Activated CD4-positive, alpha-beta memory T cell treated with anti-CD3 and anti-CD28 coated beads, Interleukin-2, amount 10 ng/mL, durations not matched to agents 7 days and 5 days (primary cell): ENCODE measurements at places on chromosomes 2 and 18.
A peak's percentile ranks its signal among the peaks of the same experiment; 100 is the strongest.

- peak; percentile 64 for DNase-seq
Measured at GRCh38 chr2:28393114-28393836, 617 bp downstream of the FOSL2 start.

DNA sequence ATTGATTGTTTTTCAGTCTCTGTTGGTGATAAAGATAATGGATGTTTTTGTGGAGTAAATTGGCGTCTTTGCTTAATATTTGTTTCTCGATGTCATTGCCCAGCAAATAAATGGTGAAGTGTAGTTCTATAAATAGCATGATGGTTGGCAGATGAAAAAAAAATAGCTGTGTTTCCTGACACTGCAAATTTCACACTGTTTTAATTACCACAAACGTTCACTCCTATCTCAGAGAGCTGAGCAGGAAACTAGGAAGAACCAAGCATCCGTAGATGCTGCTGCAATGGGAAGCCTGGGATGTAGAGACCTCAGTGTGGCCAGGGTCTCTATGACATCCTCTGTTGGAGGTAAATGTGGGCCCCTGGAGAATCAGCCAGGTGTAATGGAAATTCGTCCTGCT is 183.2 kb downstream of the CYRIA start:
- DNase-seq = no peak

DNA sequence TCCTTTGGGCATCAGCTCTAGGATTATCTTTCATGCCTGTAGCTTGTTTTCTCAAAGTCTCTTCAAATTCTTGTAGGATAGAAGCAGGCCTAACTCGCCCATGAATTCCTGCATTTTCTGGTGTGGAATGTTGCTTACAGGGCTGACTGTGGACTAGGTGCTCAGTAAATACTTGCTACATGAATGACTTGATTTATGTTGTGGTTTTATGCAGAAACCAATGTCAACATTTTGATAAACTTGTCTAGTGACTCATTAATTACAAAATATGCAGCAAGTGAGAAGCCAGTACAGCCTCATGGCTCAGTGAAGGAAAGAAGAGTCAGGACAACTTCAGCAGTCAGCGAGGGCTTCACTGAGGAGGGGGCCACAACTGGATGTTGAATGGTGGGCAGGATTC is 110.6 kb upstream of the SIX2 start:
- DNase-seq = no peak

DNA sequence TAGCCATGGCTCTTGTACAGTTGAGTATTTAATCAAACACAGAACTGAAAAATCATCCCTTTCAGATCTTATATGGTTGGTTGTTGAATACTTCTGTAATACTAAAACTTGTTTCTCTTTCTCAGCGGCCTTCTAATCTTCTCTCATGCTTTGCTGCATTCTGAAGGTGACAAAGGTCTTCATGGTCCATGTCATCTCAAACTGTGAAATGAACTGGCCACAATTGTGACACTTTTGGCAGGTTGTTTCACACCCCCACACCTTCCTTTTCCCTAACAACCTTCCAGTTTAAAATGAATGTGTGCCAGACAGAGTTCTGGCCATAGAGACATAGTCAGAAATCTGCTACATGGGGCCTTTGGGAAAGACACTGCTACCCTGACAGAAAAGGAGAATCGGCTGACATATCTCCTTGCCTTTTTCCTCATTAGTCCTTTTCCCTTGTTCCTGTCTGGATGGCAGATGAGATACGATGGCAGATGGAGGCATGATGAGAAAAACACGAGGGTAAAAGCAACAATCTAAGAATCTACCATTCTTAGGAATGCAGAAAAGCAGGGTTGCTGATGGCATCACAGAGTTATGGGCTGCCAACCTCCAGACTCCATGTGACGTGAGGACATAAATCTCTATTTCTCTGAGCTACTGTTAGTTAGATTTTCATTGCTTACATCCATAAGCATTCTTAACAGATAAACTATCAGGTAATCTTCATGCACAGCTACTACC is 106.5 kb downstream of the PIGN start:
- DNase-seq = no peak

GRCh38 chr2:151085181-151085611 is 176.5 kb downstream of the RBM43 start:
- DNase-seq = no peak

- no peak for DNase-seq
Measured at GRCh38 chr18:68429841-68430240, 285.1 kb downstream of the TMX3 start.

GRCh38 chr2:150983314-150983897 is 278.3 kb downstream of the RBM43 start:
- DNase-seq = no peak

DNA sequence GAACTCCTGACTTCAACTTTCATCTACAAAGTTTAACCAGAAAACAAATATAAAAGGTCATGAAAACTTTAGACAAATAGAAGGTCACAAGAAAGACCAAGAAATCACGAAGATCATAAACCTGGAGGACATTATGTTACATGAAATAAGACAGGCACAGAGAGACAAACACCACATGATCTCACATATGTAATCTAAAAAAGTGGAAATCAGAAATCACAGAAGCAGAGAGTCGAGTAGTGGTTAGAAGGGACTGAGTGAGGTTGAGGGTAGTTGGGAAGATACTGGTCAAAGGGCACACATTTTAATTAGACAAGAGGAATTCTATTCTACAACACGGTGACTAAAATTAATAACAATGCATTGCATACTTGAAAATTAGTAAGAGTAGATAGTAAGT is 1.4 kb downstream of the GCFC2 start:
- DNase-seq = no peak

DNA sequence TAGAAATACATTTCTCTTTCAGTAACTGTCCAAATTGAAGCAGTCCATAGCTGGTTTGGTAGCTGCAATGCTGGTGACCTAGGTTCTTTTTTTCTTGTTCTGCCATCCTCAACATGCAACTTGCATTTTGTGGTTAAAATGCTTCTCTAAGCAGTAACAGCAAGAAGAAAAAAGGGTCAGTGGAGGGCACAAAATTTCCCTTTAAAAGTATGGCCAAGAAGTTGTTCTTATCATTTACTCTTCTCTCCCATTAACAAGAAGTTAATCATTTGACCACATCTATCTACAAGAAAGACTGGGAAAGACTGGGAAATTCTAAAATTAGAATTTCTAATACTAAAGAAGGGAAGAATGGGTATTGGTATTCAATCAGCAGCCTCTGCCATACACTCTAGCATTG is 569.9 kb downstream of the CPS1 start:
- no peak for DNase-seq

GRCh38 chr2:238839428-238839827 is 8.5 kb upstream of the TWIST2 start:
- no peak for DNase-seq

- peak; percentile 89 for DNase-seq
Measured at GRCh38 chr2:27703638-27704341, 40.1 kb downstream of the SLC4A1AP start.

GRCh38 chr2:192155511-192156118 is 39.1 kb downstream of the TMEFF2 start:
- no peak for DNase-seq

DNA sequence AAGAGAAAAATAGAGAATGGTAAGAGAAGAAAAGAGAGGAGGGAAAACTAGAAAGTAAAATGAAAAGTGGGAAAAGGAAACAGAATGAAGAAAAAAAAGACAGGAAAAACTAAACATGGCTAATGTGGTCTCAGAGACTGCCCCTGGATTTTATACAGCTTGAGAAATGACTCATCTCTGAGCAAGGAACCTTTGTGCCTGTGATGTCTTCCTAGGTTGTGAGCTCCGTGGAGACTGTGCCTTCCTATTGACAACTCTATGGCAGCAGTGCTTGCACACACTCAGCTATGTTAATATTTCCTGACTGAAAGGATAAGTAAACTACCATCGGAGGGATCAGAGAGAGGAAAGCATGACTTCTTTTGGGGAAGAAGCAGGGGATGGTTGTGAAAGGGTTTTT is 203.8 kb downstream of the RDH14 start:
- no peak for DNase-seq

DNA sequence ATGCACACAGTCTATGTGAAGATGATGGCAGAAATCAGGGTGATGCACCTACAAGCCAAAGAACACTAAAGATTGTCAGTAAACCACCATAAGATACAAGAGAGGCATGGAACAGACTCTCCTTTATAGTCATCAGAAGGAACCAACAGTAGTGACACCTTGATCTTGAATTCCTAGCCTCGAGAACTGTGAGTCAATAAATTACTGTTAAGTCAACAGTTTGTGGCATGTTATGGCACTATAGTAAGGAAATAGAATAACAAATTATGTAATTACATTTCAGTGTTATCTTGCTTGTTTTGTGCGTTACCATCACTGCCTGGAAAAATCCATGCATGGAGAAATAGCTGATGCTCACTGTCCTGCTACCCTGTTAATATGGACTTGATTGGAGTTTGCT is 110.2 kb upstream of the LRP1B start:
- DNase-seq = no peak

DNA sequence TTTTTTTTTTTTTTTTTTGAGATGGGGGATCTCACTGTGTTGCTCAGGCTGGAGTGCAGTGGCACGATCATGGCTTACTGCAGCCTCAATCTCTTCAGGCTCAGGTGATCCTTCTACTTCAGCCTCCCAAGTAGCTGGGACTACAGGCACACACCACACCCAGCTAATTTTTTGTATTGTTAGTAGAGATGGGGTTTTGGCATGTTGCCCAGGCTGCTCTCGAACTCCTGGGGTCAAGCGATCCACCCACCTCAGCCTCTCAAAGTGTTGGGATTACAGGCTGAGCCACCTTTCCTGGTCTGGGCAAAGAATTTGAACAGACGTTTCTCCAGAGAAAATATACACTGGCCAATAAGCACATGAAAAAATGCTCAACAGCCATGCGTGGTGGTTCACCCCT is 2.9 kb upstream of the SNRNP200 start:
- DNase-seq = no peak

DNA sequence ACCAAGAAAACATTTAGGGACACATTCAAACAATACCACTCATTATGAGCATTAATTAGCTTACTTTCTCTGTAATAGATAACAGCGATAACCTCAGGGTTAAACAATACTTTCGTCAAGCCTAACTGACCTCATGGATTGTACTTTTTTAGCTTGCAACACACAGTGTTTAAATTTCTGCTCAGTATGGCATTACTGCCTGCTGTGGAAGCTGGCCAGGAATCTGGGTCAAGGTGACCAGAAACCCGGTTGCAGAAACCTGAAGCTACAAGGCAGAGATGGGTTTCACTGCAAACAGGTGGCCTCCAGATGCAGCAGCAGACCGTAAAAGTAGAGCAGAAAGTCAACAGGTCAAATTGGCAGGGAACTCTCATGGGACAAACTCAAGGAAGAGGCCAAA is 123.8 kb upstream of the FHL2 start:
- DNase-seq = no peak
